ENCODE measurements at places on chromosomes 3 and 15.

GRCh38 chr3:90128391-90128790 lies 1021.0 kb downstream of the EPHA3 start:
- no peak for DNase-seq

- DNase-seq = no peak
These were observed 657.3 kb upstream of the KCNMB2 start for GRCh38 chr3:177878957-177879356.

DNA sequence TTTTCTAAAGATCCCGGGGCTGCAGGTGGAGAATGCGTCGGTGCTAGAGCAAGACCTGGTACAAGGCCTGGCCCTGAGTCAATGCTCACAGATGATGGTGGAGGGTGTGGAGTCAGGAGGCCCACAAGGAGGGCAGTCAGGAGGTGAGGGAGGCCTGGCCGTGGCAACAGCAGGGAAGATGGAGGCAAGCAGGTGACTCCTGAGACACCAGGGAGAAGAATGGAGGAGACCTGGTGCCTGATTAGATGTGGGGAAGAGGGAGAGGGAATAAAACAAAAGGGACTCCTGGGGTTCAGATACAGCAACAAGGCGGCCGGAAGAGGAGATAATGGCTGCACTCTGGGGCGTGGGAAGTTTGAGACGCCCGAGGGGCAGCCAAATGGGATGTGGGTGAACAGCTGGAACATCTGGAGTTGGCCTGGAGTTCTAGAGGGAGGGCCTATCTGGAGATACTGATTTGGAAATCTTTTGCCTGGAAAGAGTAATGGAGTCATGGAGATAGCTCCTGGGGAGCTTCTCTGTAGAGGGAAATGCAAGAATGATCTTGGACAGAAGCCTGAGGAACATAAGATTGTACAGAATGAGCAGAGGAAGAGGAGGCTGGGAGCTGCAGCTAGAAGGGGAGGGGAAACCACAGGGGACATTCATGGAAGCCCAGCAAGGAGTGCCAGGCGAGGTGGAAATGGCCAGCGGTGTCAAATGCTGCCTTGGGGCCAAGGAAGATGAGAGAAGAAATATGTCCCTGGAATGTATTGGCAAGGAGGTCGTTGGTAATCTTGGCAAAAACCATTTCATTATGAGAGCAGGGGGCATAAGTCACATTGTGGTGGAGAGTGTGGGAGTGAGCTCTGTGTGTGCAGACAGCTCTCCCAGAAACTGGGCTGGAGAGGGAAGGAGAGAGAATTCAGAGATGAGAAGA lies 67.5 kb upstream of the CORO2B start:
- no peak for DNase-seq

DNA sequence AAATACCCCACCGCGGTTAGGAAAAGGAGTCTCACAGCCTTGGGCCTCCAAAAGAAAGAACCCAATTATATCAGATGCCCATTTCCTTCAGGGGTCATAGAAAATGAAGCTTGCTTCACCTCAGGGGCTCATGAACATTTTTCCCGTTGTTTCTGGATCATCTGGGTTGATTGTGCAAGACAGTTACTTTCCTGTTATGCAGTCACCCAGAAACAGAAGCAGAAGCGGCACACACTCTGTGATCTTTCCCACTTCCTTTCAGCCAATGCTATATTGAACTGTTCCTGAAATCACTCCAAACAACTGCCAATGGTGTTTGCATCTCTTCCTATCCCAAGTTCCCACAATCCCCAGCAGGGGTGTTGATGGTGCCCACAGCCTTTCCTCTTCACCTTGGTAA lies 295.6 kb upstream of the RASGRP1 start:
- no peak for DNase-seq

- no peak for DNase-seq
These were observed 68.5 kb downstream of the TMCO5A start for GRCh38 chr15:38002883-38003477.

- no peak for DNase-seq
These were observed 8.0 kb downstream of the HDDC3 start for GRCh38 chr15:90924375-90924774.

- no peak for DNase-seq
These were observed 91.8 kb upstream of the IQSEC1 start for GRCh38 chr3:13164893-13165492.

DNA sequence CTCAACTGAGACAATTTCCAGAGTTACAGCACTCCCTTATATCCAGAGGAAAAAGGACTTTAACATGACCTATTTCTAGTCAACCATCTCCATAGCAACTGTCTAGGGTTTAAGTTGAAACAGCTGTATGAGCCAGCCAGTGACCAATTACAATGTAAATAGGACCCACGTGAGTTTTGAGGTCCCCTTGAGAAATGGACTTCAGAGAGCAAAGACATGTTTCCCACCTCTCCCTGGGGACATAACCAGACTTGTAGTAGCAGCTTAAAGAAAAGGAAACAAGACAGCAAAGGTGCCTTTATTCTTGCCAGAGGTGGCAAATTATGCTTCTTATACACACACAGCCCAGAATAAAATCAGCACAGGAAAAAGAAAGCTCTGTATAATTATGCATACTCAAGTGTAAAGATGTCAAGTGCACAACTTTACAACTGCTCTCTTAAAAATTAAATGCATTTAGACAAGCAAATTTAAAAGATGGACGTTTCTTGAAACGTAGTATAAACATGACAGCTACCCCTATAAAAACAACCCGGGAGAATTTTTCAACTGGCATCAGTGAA lies 40.2 kb downstream of the SUMF1 start:
- DNase-seq = no peak

GRCh38 chr15:66411190-66411589 lies 24.5 kb downstream of the MAP2K1 start:
- no peak for DNase-seq

GRCh38 chr15:57684491-57685151 lies 21.9 kb upstream of the POLR2M start:
- DNase-seq = no peak

GRCh38 chr3:54733106-54734006 lies 194.5 kb downstream of the LRTM1 start:
- no peak for DNase-seq

GRCh38 chr3:125186261-125186787 lies 26.2 kb downstream of the SLC12A8 start:
- no peak for DNase-seq

GRCh38 chr3:37030588-37030987 lies 37.3 kb downstream of the MLH1 start:
- no peak for DNase-seq

DNA sequence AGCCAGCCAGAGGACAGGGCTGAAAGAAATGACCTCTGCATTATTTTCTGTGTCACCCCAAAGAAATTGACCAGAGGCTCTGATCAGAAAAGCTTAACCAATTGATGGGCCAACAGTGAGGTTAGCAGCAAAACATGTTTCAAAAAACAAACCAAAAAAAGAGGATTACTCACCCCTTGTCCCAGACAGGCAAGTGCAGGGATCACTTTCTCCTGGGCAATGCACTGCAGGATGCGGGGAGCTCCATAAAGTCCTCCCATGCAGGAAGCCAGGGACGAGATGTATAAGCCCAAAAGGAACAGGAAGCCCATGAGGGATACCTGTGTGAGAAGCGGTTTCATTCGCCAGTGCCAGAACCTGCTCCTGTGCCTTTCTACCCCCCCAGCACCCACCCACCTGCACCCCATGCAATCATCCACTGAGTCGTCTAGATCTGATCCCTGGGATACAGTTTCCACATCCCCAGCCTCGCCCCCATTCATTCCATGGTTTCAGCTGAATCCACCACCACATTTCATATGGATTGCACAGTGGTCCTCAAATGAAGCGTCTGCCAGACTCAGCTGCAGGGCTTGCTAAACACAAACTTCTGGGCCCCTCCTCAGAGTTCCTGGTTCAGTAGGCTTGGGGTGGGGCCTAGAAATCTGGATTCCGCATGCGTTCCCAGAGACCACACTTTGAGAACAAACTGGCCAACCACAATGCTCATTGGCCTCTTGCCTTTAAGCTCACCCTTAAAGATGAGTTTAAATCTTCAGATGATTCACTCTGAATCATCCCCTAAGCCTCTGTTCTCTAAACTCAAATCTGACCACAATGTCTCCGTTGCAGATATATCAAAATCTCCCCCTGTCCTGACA lies 54.4 kb upstream of the HEG1 start:
- DNase-seq = no peak

DNA sequence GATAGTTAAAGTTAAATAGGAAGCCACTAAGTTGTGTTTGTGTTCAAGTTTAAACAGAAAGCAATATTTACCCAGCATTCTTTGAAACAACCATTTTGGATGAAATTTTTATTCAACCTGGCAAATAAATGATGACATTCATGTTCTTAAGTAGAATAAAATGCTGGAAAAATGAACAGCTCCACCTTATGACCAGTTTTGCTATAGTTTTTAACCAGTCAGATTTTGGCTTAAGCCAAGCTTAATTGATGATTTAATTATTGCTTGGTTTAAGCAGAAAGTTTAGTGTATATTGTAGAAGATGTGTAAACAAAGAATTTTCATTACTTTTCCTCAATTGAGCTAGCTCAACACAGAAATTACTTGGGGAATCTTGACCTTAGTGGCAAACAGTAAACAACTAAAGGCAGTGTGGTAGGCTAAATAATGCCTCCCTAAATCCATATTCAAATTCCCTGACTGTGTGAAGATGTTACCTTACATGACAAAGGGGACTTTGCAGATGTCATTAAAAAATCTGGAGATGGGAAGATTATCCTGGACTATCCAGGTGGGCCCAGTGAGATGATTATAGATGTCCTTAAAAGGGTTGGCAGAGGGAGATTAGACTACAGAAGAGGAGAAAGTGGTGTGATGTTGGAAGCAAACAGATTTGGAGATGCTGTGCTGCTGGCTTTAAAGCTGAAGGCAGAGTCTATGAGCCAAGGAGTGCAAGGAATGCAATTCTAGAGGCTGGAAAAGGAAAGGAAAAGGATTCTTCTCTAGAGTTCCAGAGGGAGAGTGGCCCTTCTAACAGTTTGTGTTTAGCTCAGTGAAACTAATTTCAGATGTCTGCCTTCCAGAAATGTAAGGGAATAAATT lies 448.6 kb upstream of the GOLIM4 start:
- no peak for DNase-seq

- DNase-seq = no peak
These were observed 62.9 kb downstream of the FNDC3B start for GRCh38 chr3:172102123-172102882.

DNA sequence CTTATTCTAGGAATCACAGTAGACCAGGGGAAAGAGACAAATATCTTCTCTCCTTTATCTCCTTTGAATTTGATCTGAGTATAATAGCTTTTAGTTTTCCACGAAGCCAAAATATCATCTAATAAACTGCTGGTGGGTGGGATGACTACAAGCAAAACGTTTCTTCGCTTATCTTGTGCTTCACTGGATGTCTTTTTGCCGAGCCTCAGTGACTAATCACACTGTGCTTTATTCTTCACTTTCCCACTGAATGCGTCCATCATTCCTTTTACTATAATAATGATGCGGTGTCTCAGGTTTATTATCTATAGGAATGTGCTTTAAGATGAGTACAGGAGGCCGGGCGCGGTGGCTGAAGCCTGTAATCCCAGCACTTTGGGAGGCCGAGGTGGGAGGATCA lies 32.5 kb downstream of the CEP152 start:
- DNase-seq = no peak

GRCh38 chr3:14685179-14685578 lies 10.2 kb downstream of the C3orf20 start:
- DNase-seq = no peak

GRCh38 chr3:167084545-167084944 lies 295.6 kb downstream of the ZBBX start:
- DNase-seq = no peak

Data from stimulated activated CD8-positive, alpha-beta memory T cell treated with anti-CD3 and anti-CD28 coated beads, Interleukin-15, amount 100 ng/mL, for 48 hours (primary cell).